Upper lobe of left lung (tissue), 6 donors: ENCODE measurements at places on chromosomes 11 and 22.

- H3K27ac ChIP-seq = no peak overlapping the region
- no peaks in the 10 kb centered on the region for H3K36me3 ChIP-seq
- no peak for DNase-seq
- peaks cover 3% of the 10 kb centered on the region for H3K27me3 ChIP-seq
Observed at GRCh38 chr22:26124991-26125725, 44.1 kb upstream of the SEZ6L start.

- no peaks in the 10 kb centered on the region for H3K27me3 ChIP-seq
- H3K4me1 ChIP-seq = no peaks in the 10 kb centered on the region
- DNase-seq = no peak
- no peak overlapping the region for H3K27ac ChIP-seq
- no peak overlapping the region for H3K4me3 ChIP-seq
Observed at GRCh38 chr22:27792452-27793161, 8.9 kb downstream of the MN1 start.

DNA sequence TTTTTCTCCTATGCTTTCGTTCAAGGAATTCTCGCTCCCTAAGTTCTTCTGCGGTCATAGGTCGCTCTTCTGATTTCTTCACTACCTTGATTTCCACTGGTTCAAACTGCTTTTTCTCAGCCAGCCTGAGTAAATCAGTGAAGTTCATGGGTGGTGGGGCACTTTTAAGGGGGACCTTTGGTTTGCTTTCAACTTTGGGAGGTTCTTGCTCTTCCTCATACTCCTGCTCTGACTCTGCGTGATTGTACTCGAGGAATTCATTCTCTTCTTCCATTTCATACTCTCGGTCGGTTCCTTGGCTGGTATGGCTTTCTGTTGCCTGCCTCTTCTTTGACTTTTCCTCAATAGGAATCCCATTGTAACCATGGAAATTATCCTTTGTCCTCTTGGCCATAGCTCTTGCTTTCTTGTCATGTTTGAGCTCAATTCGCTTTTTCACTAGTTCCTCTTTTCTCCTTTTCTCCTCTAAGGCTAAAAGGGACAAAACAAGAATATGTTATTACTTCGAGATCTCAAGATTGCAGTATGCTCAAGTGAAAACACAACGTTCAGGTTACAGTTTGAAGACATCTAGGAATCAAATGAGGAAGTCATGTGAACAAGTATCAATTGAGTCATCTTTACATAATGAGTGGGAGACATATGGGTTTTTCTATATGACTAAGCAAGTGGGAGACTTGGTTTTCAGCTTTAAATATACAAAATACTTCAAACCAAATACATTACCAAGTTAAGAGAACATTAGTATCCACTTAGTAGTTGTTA, 16.2 kb downstream of the MISFA start:
- no peak for DNase-seq
- H3K27ac ChIP-seq = no peak overlapping the region
- peaks cover 39% of the 10 kb centered on the region for H3K36me3 ChIP-seq
- H3K4me1 ChIP-seq = peaks cover 22% of the 10 kb centered on the region
- H3K27me3 ChIP-seq = no peaks in the 10 kb centered on the region
- no peak overlapping the region for H3K4me3 ChIP-seq

- H3K4me3 ChIP-seq = no peak overlapping the region
- H3K27ac ChIP-seq = no peak overlapping the region
- no peaks in the 10 kb centered on the region for H3K36me3 ChIP-seq
- no peak for DNase-seq
Observed at GRCh38 chr11:33471541-33471940, 214.4 kb downstream of the HIPK3 start.

DNA sequence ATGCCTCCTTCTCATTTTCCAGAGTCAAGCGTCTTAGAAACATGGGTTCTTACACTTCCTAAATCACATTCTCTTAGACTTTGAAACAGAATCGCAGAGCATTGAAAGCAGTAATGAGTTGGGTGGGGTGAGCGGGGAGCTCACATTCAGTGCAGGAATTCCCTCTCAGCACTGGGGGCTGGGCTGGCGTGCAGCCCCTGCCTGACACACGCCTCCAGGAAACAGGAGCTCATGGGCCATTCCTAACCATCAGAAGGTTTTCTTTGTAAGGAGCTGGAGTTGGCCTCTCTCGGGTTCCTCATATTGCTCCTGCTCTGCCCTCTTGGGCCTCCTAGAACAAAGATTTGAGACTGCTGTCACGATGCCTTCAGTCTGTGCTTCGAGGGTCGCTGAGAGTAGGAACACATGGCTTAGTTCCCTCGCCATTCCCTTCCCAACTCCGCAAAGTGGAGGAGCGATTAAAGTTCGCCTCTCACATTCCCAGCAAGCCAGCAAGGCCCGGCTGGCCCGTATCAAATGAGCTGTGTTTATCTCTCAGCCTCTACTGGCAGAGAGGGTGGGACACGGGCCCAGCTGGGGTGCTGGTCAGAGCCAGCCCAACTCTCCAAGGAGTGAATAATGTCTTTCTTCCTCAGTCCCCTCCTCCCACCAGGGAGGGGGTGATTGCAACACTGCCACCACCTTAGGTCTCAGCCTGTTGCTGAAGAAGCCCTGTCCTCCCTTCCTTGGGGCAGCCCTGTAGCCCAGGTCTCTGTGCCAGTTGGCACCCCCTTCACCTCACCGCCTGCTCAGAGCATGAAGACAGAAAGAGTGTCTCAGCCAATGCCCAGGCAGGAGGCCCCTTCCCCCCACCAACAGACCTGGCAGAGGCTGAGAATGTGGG, 10.4 kb downstream of the CHRDL2 start:
- H3K27ac ChIP-seq = peak overlapping the region; percentile 34
- H3K4me1 ChIP-seq = no peaks in the 10 kb centered on the region
- DNase-seq = no peak
- H3K36me3 ChIP-seq = no peaks in the 10 kb centered on the region

DNA sequence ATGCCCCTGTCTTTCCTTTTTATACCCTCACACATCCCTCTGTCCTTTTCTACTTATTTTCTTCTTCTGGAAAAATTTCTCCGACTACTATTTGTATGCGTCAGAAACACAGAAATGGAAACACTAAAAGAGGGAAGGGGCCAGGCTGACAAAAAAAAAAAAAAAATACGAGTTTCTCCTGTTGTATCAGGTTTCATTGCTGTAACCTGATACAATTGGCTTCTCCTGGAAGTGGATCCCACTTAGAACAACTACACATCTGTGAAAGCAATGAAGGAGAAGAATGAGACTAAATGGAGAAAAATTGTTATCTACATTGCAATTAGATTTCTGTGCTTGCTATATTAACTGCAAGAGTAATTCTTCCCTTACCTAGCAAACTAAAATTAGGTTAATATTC, 393.9 kb downstream of the GUCY1A2 start:
- H3K4me3 ChIP-seq = no peak overlapping the region
- no peak for DNase-seq
- H3K27me3 ChIP-seq = no peaks in the 10 kb centered on the region
- no peaks in the 10 kb centered on the region for H3K36me3 ChIP-seq
- no peak overlapping the region for H3K27ac ChIP-seq

DNA sequence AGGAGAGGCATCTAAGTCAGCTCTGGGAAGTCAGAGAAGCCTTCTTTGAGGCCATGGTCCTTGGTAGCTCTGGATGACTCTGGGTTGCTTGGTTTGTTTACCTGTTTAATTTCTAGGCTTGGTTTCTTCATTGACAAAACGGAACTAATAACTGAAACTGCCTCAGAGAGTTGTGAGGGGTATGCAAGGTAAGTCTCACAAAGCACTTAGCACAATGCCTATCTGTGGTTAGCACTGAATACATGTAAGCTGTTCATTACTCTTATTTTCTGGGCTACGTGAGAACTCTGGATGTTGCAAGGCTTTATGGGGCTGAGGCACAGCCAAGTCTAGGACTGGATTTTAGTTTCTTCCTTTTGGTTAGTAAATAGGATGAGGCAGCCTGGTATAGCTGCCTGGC, 225.8 kb upstream of the NCAM1 start:
- H3K27me3 ChIP-seq = no peaks in the 10 kb centered on the region
- no peak overlapping the region for H3K27ac ChIP-seq
- H3K4me1 ChIP-seq = no peaks in the 10 kb centered on the region

- peaks cover 37% of the 10 kb centered on the region for H3K36me3 ChIP-seq
- H3K27me3 ChIP-seq = no peaks in the 10 kb centered on the region
- H3K27ac ChIP-seq = no peak overlapping the region
- peak overlapping the region; percentile 40 for H3K4me3 ChIP-seq
Observed at GRCh38 chr11:64000026-64000739, 13.9 kb downstream of the OTUB1 start.

DNA sequence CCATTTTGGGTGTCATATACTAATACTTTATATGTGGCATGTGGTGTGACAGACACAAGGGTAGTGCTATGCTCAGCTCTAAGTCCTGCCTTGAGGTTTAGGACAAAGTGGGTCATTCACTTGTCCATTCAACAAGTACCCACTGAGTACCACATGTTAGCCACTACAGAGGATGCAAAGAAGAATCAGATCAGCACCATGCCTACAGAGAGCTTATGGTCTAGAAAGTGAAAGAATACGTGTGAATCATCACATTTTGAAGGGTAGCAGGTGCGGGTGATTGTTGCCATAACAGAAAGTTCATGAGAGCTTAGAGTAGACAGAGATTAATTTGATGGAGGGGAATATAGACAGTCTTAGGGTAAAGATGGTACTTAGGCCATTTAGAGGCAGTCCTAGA, 18.3 kb downstream of the CLMP start:
- H3K36me3 ChIP-seq = no peaks in the 10 kb centered on the region
- DNase-seq = no peak
- H3K27ac ChIP-seq = no peak overlapping the region
- no peak overlapping the region for H3K4me3 ChIP-seq
- peaks cover 12% of the 10 kb centered on the region for H3K4me1 ChIP-seq

GRCh38 chr11:60900673-60901404, 5.5 kb downstream of the PRPF19 start:
- no peak for DNase-seq
- no peak overlapping the region for H3K4me3 ChIP-seq
- H3K27ac ChIP-seq = no peak overlapping the region
- no peaks in the 10 kb centered on the region for H3K27me3 ChIP-seq

GRCh38 chr11:11408436-11409221, 55.6 kb upstream of the CSNK2A3 start:
- H3K27me3 ChIP-seq = no peaks in the 10 kb centered on the region
- peak overlapping the region; percentile 21 for H3K27ac ChIP-seq
- H3K36me3 ChIP-seq = no peaks in the 10 kb centered on the region
- no peak overlapping the region for H3K4me3 ChIP-seq

DNA sequence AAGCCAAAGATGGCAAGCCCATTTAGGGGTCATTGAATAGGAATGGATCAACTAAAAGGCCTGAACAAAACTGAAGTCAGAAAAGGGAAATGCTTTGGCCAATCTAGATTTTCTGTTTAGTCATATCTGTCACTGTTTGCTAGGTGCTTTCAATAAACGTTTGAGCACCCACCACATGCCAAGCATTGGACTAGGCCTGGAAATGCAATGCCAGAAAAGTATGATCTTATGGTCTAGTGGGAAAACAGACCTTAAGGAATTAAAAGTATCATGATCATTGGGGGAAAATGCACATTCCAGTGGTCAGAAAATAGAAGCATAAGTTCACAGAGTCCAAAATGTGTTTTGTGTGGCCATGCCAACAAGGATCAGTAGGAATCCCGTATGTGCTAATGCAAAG, 76.8 kb upstream of the BIRC3 start:
- H3K36me3 ChIP-seq = no peaks in the 10 kb centered on the region
- H3K4me1 ChIP-seq = no peaks in the 10 kb centered on the region
- H3K27me3 ChIP-seq = no peaks in the 10 kb centered on the region
- H3K4me3 ChIP-seq = no peak overlapping the region

GRCh38 chr11:36126678-36127077, 162.5 kb downstream of the COMMD9 start:
- no peaks in the 10 kb centered on the region for H3K36me3 ChIP-seq
- H3K27ac ChIP-seq = no peak overlapping the region
- H3K27me3 ChIP-seq = no peaks in the 10 kb centered on the region
- DNase-seq = no peak
- no peaks in the 10 kb centered on the region for H3K4me1 ChIP-seq

- no peak overlapping the region for H3K27ac ChIP-seq
- no peaks in the 10 kb centered on the region for H3K36me3 ChIP-seq
- DNase-seq = no peak
- no peak overlapping the region for H3K4me3 ChIP-seq
- H3K4me1 ChIP-seq = peaks cover 3% of the 10 kb centered on the region
- no peaks in the 10 kb centered on the region for H3K27me3 ChIP-seq
Observed at GRCh38 chr11:116731097-116731761, 41.6 kb downstream of the BUD13 start.

GRCh38 chr11:61023086-61023965, 51.8 kb downstream of the CD6 start:
- H3K4me1 ChIP-seq = peaks cover 11% of the 10 kb centered on the region
- H3K27me3 ChIP-seq = no peaks in the 10 kb centered on the region
- H3K4me3 ChIP-seq = no peak overlapping the region
- no peak overlapping the region for H3K27ac ChIP-seq

DNA sequence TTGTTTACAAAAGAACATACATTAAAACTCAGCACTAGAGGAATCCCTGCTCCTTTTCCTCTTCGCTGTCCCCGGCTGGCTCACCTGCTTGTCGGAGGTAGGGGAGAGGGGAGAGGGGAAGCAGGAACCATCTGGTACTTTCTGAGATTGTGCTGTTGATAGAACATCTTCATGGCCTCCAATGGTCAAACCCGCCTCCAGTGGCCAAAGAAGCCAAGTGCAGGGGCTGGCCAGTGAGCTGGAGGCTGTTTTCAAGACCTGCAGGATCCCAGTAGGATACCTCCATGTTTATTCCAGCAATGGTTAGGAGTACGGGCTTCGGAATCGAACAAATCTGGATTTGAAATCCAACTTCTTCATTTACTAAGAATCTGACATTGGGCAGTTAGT, 92.6 kb downstream of the PKNOX2 start:
- DNase-seq = no peak
- H3K27me3 ChIP-seq = no peaks in the 10 kb centered on the region
- no peak overlapping the region for H3K27ac ChIP-seq
- no peaks in the 10 kb centered on the region for H3K36me3 ChIP-seq

DNA sequence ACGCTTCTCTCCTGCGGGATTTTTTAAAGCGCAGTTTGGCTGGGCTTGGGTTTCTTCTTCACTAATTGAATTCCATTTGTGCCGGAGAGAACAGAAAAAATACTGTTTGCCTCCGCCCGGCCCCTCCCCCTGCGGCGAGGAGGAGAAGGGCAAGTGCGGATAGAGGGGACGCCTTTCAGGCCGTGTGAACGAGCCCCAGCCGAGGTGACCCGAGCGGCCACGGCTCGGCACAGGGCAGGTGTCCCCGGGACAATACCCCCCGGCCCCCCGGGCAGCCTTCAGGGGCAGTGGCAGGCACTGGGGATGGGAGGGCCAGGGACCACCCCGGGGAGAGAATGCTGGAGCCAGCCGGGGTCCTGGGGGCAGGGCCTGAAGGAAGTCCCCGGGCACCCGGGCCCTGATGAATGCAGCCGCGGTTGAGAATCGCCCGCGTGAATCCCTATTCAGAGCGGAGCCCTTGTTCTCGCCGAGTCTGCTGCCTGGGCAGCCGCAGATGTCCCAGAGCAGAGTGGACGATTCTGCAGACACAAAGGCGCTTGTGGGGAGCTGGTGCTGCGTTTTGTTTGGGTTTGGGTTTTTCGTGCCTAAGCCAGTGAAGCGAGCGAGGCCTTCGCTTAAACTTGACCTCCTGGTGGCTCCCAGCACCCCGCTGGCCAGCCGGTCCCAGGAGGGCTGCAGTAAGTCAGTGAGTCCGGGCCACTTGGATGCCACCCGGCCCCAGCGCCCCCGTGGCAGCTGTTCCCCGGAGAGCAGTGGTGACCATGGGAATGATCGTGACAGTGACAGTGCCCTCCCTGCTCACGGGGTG, 96.0 kb downstream of the WNT7B start:
- H3K4me1 ChIP-seq = peaks cover 9% of the 10 kb centered on the region
- no peak overlapping the region for H3K27ac ChIP-seq
- DNase-seq = peak; percentile 66
- H3K27me3 ChIP-seq = no peaks in the 10 kb centered on the region
- H3K4me3 ChIP-seq = no peak overlapping the region
- no peaks in the 10 kb centered on the region for H3K36me3 ChIP-seq
